ENCODE measurements at places on chromosomes 16 and 17. TPM values are rescaled to one million over a fixed set of nuclear protein-coding genes. Genes with fewer than 3 reads are reported as not detected.

The SLC38A8 gene
- not detected for total RNA-seq

GRCh38 chr16:31085411-31085810 lies 3.3 kb downstream of the PRSS53 start:
- H3K27ac ChIP-seq: no peak overlapping the region
- no peak for DNase-seq
- H3K4me3 ChIP-seq: no peak overlapping the region
- H3K27me3 ChIP-seq: no peaks in the 10 kb centered on the region
- H3K36me3 ChIP-seq: peaks cover 17% of the 10 kb centered on the region
- no peaks in the 10 kb centered on the region for H3K4me1 ChIP-seq

The SARM1 gene
- 7.0 TPM for total RNA-seq

GRCh38 chr16:79599256-79599836 lies 1.2 kb downstream of the MAF start:
- H3K4me3 ChIP-seq: no peak overlapping the region
- peaks cover 33% of the 10 kb centered on the region for H3K27me3 ChIP-seq
- DNase-seq: peak; percentile 6

- H3K27me3 ChIP-seq: no peaks in the 10 kb centered on the region
- H3K27ac ChIP-seq: no peak overlapping the region
- peaks cover 5% of the 10 kb centered on the region for H3K36me3 ChIP-seq
- DNase-seq: no peak
- peaks cover 10% of the 10 kb centered on the region for H3K4me1 ChIP-seq
- H3K4me3 ChIP-seq: no peak overlapping the region
Observed at GRCh38 chr17:30514895-30515596, 37.8 kb downstream of the GOSR1 start.

The LHX1 gene
- not detected for total RNA-seq

The SNRNP25 gene
- total RNA-seq: 41.8 TPM

GRCh38 chr16:50485232-50485631 lies 63.0 kb upstream of the NKD1 start:
- H3K4me3 ChIP-seq: no peak overlapping the region
- H3K4me1 ChIP-seq: no peaks in the 10 kb centered on the region
- H3K36me3 ChIP-seq: no peaks in the 10 kb centered on the region
- H3K27me3 ChIP-seq: no peaks in the 10 kb centered on the region
- no peak overlapping the region for H3K27ac ChIP-seq

GRCh38 chr17:27566671-27567562 lies 64.1 kb upstream of the LGALS9 start:
- no peaks in the 10 kb centered on the region for H3K27me3 ChIP-seq
- H3K4me1 ChIP-seq: peaks cover 48% of the 10 kb centered on the region
- peak; percentile 50 for DNase-seq
- H3K36me3 ChIP-seq: peaks cover 2% of the 10 kb centered on the region

The LLGL2 gene
- 5.4 TPM for total RNA-seq

The KRT36 gene
- not detected for total RNA-seq

- DNase-seq: peak; percentile 91
- H3K36me3 ChIP-seq: no peaks in the 10 kb centered on the region
- no peaks in the 10 kb centered on the region for H3K27me3 ChIP-seq
- no peak overlapping the region for H3K4me3 ChIP-seq
- H3K4me1 ChIP-seq: peaks cover 32% of the 10 kb centered on the region
Observed at GRCh38 chr16:80718480-80719220, 85.7 kb downstream of the CDYL2 start.

DNA sequence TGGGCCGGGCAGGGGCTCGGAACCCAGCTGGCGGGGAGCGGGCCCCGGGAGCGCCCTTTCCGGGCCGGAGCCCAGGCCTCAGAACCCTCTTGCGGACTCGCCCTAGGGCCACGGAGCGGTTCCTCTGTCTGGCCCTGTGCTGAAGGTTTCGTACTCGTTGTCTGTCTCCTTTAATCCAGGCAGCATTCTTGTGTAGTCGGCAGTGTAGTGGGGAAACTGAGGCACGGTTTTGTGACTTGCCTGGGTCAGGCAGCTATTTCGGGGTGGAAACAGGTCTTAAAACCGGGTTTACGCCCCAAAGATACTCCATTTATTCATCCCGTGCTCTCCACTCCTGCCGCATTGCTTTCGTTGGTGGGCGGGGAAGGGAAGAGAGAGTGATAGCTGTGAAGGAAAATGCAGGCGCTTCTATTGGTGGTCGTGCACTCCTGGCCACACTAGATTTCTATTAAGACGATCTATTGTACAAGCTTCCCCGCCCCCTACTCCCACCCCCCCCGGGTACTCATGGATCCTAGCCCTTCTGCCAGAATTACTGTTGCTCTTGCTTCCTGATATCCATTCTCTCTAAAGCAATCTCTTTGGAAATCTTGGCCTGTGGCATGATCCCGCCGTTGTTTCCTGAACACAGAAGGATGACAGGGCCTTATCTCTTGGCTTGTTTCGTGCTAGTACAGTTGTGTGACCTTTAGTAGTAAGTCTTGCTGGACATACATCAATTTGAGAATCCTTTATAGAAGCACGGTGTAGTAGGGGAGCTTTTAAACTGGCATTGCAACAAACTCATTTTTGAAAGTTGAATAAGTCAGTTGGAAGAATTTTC lies 751 bp downstream of the DCAF7 start:
- peak overlapping the region; percentile 30 for H3K27ac ChIP-seq
- H3K4me3 ChIP-seq: peak overlapping the region; percentile 77
- H3K4me1 ChIP-seq: peaks cover 14% of the 10 kb centered on the region
- no peaks in the 10 kb centered on the region for H3K36me3 ChIP-seq
- peak; percentile 59 for DNase-seq

- H3K27me3 ChIP-seq: no peaks in the 10 kb centered on the region
- DNase-seq: no peak
- H3K36me3 ChIP-seq: no peaks in the 10 kb centered on the region
- H3K4me3 ChIP-seq: no peak overlapping the region
- H3K4me1 ChIP-seq: no peaks in the 10 kb centered on the region
Observed at GRCh38 chr16:56885446-56886162, 20.6 kb downstream of the SLC12A3 start.

GRCh38 chr16:11994143-11995119 lies 17.9 kb downstream of the SNX29 start:
- peaks cover 11% of the 10 kb centered on the region for H3K4me1 ChIP-seq
- no peaks in the 10 kb centered on the region for H3K36me3 ChIP-seq
- no peak overlapping the region for H3K4me3 ChIP-seq
- H3K27me3 ChIP-seq: no peaks in the 10 kb centered on the region
